NCI-H524 treated with DMSO at 0.1 percent for 48 hours (cell line): ENCODE measurements at places on chromosomes 1 and 21.

DNA sequence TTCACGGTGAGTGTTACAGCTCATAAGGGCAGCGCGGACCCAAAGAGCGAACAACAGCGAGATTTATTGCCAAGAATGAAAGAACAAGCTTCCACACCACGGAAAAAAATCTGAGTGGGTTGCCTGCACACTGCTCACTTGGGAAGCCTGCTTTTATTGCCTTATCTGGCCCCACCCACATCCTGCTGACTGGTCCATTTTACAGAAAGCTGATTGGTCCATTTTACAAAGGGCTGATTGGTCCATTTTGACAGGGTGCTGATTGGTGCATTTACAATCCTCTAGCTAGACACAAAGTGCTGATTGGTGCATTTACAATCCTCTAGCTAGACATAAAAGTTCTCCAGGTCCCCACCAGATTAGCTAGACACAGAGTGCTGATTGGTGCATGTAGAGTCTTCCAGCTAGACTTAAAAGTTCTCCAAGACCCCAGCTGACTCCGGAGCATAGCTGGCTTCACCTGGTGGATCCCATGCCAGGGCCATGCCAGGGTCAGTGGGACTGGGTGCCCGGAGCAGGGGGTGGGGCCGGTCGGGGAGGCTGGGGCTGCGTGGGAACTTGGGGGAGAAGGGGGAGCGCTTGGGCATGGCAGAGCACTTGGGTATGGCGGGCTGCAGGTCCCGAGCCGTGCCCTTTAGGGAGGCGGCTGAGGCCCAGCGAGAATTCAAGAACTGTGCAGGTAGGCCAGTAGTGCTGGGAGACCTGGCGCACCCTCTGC lies 75.4 kb upstream of the ATP1A1 start:
- DNase-seq = no peak

DNA sequence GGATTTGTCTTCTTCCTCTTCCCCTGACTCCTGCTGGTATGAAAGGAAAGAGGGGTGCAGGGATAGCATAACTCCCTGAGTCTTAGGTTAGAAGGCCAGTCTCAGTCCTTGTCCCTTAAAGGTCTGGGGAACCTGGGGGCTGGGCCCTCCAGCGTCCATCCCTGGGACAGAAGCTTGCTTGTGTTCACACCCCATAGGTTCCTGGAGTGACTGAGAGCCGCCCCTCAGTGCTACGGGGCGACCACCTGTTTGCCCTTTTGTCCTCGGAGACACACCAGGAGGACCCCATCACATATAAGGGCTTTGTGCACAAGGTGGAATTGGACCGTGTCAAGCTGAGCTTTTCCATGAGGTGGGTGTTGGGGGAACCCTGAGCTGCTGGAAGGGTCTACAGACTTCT lies 13.1 kb downstream of the RHOC start:
- no peak for DNase-seq

DNA sequence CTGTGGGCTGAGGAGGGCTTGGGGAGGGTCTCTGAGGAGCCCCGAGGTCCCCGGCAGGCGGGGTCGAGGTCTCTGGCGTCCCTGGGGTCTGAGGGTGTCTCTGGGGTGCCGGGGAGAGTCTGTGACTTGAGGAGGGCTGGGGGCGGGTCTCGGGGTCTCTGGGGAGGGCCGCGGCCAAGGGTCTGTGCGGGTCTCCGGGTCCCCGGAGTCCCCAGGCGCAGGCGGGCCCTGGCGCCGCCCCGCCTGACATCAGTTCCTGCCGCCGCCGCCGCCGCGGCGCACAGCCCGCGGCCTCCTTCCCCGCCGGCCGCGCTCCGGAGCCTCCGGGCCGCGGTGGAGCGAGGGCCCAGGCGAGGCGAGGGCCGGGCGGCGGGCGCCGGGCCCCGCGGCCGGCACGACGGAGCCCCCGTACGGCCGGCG lies at the start of gene PLEKHM2:
PLEKHM2 (plus strand) TSS at position 279 of the 420 bp plus-strand sequence. CDS start 239 bp downstream, outside the sequence.
- no peak for DNase-seq

GRCh38 chr1:11841245-11842153 lies 6.1 kb downstream of the NPPA start:
- DNase-seq = peak; percentile 55

DNA sequence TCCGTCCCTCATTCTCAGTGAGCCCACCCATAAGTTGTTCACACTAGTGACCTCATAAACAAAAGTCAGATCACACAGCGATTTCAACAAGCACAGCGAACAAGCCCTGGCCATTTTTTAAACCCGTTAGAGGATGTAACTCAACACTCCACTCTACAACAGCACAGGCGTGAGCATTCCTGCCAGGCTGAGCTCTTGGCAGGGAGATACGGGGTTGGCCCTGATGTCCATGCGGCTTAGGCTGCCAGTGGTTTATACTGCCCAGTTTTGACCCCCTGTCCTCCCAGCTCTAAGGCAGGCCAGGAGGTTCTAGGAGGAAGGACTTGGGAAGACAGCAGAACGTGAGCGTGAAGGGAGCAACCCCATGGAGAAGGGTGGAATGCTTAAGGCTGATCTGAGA lies 35.0 kb downstream of the PARP1 start:
- no peak for DNase-seq

- no peak for DNase-seq
Observed at GRCh38 chr1:204578867-204579664, 62.9 kb downstream of the MDM4 start.

DNA sequence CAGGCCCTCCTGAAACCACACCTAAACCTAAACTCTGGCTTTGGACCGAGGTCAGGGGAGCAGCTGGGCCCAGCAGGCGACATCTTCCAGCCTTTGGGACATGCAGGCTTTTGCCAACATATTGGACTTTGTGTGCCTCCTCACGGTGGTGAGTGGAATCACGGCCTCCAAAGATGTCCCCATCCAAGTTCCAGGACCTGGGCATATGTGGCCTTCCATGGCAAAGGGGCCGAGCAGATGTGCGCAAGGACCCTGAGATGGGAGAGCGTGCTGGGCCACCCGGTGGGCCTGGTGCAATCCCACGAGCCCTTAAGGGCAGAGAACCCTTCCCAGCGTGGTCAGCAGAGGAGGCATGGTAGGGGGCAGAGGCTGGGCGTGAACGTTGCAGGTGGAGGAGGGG lies 160.8 kb upstream of the C1orf174 start:
- DNase-seq = no peak

- DNase-seq = no peak
Observed at GRCh38 chr1:183773482-183774274, 31.2 kb upstream of the RGL1 start.

- no peak for DNase-seq
Observed at GRCh38 chr1:12417389-12417788, 187.6 kb downstream of the VPS13D start.

GRCh38 chr1:30756545-30757351 lies 826 bp downstream of the LAPTM5 start:
- DNase-seq = no peak

DNA sequence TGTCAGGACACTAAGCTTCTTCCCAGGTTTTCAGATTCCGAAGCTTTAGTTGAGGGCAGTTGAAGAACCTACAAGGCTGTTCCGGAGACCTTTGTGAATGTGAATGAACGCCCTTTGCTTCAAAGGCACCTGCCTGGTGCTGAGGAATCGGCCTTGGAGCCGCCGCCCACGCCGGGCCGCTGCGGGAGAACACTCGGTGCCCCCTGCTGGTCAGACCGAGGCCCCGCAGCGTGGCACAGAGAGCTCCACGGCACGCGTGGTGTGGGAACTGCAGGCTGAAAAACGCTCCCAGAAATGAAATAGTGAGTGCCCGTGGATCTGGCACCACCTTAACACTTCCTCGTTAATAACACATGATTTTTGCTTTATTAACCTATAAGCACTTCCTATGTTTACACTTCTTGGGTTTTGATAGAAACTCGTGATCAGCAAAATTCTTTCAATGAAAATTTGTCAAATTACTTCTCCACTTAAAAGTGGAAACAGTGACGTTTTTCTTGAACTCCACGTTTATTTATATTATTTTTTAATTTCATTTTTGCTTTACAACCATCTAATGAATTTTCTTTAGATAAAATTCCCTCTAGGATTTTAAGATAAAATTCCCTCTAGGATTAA lies 460.6 kb downstream of the DSCAM start:
- no peak for DNase-seq

DNA sequence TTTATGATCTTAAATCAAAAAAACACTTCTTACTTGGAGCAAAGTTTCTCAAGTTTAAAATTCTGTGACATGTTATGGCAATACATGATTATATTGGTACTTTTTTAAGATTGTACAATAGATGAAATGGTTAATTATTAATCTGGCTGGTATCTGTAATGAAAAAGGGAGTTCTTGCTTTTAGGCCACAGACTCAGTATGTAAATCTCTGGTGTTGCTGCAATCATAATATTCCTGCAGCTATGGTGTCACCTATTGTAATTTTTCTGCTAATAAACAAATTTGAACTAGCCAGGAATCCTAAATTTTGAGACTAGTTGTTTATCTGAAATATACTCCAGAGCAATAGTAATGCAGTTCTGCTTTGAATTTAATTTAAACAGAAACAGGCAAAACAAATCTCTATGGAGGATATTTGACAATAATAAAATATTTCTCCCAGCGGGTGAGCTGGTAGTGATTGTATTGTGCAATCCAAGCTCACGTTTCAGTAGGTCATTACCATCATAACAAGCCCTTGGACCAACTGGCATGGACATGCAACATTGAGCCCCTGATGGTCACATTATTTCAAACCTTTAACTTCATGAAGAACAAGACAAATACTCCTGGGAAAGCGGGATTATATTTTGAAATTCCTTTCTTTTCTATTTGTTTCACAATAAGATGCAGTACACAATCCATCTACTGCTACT lies 77.2 kb upstream of the USH2A start:
- no peak for DNase-seq

GRCh38 chr1:15558516-15558915 lies 26.3 kb downstream of the AGMAT start:
- no peak for DNase-seq

GRCh38 chr1:206089341-206089740 lies 27.8 kb downstream of the AVPR1B start:
- no peak for DNase-seq

DNA sequence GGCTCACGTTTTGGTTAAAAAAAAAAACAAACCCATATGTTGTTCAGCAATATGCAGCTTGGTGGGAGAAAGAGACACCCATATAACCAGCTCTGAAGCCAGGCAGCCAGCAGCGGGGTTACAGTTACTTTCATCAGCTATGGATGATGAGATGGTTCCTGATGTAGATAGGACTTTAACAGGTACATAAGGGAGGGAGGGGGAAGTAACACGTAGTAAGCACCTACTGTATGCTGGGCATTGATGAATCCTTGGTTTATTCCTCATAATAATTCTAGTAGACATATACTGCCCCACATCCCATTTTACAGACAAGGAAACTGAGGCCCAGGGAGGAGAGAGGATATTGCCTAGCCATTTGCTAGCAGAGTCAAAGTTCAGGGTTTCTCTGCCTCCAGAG lies 2.0 kb downstream of the SLC1A7 start:
- no peak for DNase-seq

DNA sequence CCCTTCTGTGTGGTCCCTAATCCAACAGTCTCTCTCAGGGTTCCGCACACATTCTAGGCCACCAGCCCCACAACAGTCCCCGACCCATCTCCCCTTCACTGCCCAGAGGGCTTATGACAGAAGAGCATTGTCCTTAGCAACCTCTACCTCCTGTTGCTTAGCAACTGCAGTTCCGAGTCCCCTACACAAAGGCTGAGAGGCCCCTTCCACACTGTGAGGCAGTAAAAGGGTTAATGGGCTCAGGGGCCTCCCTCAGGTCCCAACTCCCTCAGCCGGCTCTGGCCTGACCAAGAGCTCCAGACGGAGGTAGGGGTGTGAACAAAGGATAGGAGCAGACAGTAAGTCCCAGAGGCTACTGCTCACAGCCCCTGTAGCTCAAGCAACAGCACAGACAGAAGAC lies 4.3 kb downstream of the IGSF9 start:
- no peak for DNase-seq

DNA sequence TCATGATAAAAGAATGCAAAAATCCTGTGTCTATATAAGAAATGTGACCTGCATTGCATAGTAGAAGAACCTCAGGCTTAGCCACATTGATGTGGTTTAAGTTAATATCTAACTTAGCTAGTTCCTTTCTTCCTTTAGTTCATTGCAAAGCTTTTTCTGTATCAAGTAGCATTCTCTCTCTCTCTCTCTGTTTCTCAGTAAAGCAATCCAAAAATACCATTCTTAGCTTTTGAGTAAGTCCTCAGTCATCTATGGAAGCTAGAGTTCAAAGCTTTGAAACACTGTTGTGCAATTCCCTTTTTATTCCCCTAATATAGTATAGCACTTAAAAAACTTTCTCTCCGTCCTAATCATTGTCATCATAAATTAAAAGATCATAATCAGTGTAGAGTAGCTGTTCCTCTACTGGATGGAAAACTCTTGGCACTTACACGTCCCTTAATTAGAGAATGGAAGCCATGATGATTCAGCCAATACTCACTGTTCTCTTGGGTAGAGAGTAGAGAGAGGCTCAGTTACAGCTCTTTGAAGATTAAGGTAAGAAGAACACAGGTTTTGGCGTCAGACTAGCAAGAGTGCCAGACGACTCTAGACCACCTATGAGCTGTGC lies 350.3 kb upstream of the LYPLAL1 start:
- no peak for DNase-seq

DNA sequence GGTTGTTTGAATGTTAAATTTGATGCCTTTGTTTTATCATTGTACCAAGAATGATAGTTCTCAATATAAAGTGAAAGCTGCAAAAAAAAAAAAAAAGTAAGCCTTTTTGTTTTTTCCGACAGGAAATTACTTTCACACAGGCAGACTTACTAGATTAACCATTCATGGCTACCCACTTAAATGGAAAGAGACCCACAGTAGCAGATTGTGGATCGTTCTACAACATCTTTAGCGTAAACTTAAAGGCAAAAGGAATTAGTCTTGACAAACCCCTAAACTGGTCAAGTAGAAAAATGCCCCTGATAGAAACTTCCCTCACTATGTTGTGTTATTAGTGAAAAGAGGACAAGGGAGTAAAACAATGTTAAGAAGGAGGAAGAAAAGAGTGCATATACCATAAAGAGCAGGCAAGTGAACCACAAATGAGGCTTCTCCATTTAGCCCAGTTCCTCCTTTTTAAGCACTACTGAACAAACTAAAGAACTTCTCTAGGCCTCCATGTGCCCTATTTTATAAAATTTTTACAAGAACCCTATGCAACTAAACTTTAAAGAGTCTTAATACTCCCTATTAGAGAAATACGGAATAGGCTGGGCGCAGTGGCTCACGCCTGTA lies 1560.3 kb downstream of the MRPL39 start:
- no peak for DNase-seq

DNA sequence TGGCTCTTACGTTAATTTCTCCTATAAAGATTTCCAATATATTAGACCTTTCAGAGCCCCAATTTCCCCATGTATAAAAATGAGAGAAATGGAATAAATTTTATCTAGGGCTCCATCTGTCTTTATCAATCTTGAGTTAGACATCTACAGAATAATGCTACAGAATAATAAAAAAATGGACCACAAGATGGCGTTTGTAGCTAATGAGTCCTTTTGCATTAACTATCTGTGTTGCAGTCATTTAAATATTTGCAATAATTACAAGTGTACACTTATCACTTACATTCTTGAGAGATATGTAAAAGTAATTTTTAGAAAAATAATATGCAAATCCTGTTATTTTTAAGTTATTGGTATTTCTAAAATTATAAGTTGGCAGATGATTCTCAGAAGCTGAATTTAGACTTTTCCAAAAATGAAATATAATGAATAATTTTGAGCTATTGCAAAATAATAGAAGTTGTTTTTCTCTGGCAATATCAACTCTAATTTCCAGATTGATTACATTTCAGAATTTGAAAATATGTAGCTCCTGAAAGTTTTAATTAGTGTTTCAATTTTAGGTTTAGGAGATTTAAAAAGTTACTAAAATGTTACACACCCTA lies 87.7 kb downstream of the SNX7 start:
- peak; percentile 18 for DNase-seq

- DNase-seq = no peak
Observed at GRCh38 chr1:170697316-170697715, 33.4 kb downstream of the PRRX1 start.
